ENCODE measurements at places on chromosomes 7 and 10.

- no peak for DNase-seq
Measured at GRCh38 chr10:95920798-95921426, 13.1 kb downstream of the CC2D2B start.

DNA sequence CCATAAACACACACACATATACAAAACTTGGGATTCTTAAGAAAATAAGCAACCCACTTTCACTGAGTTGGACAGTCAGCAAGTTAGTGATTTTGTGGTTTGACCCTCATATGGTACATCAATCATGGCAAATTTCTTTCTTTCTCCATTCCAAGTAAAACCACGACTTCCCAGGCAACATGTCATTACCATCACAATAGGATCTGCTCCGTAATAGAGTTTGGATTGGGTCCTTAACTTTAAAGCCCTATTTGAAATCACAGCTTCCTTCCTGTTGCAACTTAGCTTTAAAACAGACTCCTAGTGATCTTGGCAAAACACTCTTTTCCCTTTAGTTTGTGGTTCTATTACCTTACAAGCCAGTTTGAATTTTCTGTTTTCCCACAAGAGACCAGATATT, 483.6 kb downstream of the INHBA start:
- no peak for DNase-seq

DNA sequence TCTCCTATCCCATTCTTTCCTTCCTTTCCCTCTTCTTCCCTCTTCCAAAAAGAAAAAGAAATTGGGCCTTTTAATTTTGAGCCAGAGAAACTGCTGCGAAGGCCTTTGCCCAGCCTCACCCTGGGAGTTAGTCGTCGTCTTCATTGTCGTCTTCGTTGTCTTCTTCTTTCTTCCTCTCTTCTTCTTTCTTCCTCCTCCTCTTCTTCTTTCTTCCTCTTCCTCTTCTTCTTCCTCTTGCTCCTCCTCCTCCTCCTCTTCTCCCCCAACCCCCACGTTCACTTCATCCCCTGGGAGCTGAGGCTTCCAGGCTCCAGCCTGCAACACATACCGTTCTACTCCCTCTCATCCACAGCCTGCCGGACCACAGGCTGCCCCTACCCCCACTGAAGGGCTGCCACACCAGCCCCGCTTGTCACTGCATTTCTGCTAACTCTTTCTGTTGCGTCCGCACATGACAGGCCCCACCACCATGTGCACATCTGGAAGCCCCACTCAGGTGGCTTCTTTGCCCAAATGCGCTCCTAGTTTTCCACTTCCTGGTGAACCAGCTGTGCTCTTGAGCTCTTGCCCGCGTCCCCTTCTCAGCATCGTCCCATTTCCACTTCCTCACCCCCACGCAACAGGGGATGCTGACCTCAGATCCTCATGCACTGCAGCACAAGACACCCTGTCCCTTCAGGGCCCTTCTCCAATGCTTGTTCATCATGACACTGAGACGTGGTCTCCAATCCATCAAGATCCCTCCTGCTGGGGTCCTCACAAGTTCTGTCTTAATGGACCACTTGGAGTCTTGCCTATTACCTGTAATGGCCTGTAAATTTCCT, 94.9 kb upstream of the SH2B2 start:
- DNase-seq, result no peak

GRCh38 chr7:155360495-155361345, 63.0 kb downstream of the INSIG1 start:
- no peak for DNase-seq

GRCh38 chr10:117239051-117239450, 1.9 kb upstream of the SLC18A2 start:
- no peak for DNase-seq

DNA sequence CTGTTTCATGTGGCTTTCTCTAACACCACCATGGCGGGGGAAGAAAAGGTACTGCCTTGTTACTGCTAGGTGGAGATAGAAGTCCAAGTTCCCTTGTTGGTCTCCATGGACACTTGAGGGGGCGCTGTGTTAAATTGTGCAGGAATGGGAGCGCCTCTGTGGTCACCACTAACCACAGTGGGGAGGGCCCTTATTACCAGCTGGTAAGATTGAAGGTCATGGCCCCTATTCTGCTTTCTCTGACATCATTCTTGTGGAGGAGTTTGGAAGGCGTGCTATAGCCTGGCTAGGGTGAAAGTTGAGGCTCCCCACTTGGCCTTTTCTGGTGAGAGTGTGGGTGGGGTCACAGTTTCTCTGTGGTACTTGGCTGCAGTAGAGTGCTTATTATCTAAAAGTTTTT, 14.9 kb upstream of the MXI1 start:
- no peak for DNase-seq

GRCh38 chr7:151796091-151796870, 80.6 kb downstream of the PRKAG2 start:
- no peak for DNase-seq

GRCh38 chr10:129964611-129965424, 744 bp upstream of the EBF3 start:
- no peak for DNase-seq

DNA sequence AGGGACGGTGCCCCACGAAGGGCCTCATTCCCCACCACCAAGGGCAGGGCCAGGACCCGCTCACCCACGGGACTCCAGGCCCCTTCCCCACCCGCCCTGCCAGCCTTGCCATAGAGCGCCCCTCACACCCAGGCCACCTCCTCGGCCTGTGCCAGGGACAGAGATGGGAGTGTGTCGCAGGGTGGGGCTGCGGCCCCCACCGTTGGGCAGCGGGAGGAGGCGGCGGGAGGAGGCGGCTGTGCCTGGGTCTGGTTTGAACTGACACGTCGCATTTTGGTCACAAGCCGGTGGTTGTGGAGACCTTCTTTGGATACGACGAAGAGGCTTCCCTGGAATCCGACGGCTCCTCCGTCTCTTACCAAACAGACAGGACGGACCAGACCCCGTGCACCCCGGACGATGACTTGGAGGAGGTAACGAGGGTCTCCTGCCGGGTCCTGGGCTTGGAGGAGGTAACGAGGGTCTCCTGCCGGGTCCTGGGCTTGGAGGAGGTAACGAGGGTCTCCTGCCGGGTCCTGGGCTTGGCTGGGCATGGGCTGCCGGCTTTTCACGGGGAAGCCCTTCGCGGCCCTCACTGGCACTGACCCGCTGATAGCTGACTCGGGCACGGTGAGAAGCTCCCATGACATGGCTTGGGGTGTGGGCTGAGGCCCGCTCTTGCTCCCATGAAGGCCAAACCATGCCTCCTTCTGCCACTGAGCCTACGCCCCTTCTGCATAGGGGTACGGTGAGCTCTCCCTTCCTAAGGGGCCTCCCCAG, 46.4 kb upstream of the DPYSL4 start:
- DNase-seq, result no peak

GRCh38 chr10:22712956-22713852, 1.2 kb downstream of the PIP4K2A start:
- DNase-seq, result no peak

GRCh38 chr10:57579926-57580325, 687.8 kb downstream of the IPMK start:
- DNase-seq, result peak; percentile 2

- no peak for DNase-seq
Measured at GRCh38 chr10:105339669-105340068, 698.6 kb downstream of the SORCS3 start.

DNA sequence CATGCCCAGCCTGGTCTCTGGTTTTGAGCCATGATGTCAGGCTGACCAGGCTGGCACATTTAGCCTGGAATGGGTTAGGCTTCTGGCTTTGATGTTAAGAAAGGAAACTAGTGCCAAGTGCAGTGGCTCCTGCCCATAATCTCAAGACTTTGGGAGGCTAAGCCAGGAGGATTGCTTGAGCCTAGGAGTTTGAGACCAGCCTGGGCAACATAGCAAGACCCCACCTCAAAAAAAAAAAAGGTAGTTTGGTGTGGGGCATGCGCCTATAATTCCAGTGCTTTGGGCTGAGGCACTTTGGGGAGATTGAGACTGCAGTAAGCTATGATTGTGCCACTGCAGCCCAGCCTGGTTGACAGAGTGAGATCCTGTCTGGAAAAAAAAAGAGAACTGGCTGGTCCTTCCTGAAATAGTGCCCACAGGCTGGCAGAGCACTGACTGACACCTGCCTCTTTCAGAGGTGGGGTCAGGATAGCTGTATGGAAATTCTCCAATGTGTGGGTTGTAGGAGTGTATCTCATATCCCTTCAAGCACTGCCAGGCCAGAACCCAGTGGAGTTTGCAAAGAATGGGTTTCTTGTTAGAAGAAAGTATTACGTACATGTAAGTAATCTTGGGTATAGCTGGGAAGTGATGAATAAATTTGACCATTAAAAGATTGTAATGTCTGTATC, 61.3 kb downstream of the KAT6B start:
- no peak for DNase-seq

GRCh38 chr7:28625432-28625831, 213.1 kb downstream of the CREB5 start:
- DNase-seq, result no peak

- no peak for DNase-seq
Measured at GRCh38 chr7:29609162-29610037, 45.8 kb downstream of the PRR15 start.

- DNase-seq, result no peak
Measured at GRCh38 chr10:27138277-27138676, 15.9 kb downstream of the YME1L1 start.

GRCh38 chr7:50688226-50688590, 94.5 kb downstream of the GRB10 start:
- DNase-seq, result no peak

GRCh38 chr10:110547139-110547761, 20.2 kb upstream of the SMC3 start:
- no peak for DNase-seq

- no peak for DNase-seq
Measured at GRCh38 chr10:70907637-70908405, 19.5 kb upstream of the PCBD1 start.

DNA sequence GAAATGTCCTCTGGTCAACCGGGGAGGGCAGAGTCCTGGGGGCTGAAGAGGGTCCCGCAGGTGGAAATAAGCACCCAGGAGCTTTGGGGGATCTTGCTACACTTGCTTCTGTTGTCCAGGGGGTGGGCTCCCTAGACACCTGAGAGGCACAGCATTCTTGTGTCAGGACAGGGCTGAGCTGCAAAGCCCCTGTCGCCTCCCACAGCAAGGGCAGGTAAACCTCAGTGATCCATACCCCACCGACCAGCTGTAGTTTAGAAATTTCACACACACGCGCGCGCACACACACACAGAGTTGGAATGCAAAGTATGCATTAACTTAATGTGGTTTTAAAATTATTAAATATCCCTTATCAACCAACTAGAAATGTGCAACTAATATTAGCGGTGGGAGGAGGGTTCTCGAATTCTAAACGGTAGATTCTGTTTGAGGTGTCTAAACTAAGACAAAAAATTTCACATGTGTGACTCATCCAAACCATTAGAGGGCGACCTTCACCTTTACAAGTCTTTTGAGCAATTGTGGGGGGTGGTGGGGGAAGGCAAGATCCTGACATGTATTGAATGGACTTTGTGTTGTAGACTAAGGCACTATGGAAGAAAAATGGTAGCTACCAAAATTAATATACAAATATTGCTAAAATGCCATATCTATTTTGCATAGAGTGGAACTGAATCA, 34.3 kb upstream of the PTF1A start:
- DNase-seq, result no peak

DNA sequence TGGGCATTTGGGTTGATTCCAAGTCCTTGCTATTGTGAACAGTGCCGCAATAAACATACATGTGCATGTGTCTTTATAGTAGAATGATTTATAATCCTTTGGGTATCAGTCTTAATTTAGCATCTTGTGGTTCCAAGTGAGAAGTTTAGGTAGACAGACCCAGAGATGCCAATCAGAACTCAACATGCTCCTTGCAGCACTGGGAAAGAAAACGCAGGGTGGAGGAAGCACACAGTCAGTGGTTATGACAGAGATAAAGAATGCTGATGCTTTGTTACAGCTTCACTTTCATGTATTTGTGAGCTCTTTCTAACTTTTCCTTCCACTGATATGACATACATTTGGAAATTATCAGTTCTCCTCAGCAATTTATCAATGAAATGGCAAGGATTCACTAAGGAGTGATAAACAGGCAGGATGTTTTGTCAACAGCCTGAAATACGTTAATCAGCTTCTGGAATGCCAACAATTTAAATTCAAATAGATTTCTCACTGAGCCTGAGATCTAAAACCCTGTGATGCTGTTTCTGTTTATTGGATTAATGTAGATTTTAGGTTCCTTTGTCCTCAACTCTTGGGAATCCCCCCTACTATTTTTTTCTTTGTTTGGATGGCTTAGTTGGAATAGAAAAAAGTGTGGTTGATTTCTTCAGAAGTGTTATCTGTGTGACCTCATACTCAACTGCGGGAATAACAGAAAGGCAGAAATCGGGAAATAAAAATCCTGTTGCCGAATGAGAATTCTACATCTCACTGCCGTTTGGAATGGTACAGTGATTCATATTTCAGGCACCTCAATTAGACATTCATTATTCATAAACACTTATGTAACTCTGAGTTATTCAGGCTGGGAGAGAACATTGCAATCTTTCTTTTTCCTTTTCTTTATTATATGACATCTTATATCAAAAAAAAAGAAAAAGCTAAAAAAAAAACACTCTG, 675.0 kb downstream of the CNTNAP2 start:
- no peak for DNase-seq

GRCh38 chr7:80666376-80666775, 27.9 kb downstream of the CD36 start:
- no peak for DNase-seq

DNA sequence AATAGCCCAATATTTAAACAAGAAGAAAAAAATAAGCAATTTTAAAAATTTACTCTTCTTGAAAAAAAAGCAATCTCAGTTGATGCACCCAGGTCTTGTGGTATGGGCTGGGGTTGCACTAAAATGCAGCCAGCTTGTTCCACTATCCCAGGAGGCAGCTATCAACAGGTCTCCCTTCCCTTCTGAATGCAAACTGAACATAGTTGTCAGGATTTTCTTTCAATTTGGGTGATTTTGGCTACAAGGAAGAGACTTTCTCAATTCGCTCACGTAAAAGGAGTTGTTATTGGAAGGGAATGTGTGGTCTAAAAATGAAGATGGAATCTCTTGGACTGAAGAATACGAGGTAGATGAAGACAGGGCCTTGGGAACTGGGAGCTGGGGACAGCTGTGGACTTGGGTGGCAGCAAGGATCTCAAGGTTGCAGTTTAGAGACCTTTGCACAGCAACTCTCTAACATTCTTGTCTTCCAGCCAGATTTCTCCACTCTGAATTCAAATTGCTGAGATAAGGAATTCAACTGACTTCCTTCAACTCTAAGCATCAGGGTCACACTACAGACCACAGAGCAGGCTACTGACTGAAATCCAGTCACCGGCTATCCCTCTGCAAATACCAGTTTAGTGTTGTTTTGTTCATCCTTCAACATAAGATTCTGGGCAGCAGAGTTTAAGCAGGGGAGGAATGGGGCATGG, 3.1 kb upstream of the TMEM26 start:
- DNase-seq, result no peak

- DNase-seq, result no peak
Measured at GRCh38 chr10:132351611-132352010, 19.6 kb downstream of the LRRC27 start.

Measured in urinary bladder (tissue), 4 donors.